ENCODE measurements at places on chromosomes 5 and 9. TPM values are rescaled to one million over a fixed set of nuclear protein-coding genes. Genes with fewer than 3 reads are reported as not detected.

DNA sequence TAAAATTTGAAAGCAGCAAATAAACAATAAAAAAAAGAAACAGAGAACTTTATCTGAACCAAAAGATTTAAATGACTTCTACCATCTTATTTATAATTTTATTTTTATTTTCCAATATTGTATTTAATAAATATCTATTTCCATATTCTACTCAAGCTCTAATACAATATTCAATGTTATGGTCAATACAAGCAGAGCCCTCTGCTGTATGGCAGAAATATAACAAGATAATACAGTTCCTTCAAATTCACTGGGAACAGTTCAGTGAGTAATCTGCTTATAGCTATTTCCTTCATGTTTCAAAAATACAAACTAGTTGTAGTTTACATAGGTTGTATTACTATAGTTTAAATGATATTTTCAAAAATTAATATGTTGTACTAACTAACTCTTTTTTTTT, 332.7 kb downstream of the PRDM9 start:
- no peak for DNase-seq

GRCh38 chr9:37995961-37996818, 72.8 kb downstream of the SHB start:
- DNase-seq, result no peak

DNA sequence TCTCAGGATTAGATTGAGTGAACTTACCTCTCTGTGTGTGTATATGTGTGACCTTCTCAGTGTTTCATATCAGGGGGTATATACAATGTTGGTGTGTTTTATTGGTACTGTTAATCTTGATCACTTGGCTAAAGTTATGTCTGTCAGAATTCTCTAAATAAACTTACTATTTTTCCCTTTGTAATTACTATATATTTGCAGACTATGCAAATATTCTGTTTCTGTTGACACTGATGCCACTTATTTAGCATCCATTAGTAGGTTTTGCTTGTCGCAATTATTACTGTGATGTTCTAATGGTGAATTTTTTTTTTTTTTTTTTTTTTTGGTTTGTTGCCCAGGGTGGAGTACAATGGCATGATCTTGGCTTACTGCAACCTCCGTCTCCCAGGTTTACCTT, 42.9 kb upstream of the NR5A1 start:
- no peak for DNase-seq

DNA sequence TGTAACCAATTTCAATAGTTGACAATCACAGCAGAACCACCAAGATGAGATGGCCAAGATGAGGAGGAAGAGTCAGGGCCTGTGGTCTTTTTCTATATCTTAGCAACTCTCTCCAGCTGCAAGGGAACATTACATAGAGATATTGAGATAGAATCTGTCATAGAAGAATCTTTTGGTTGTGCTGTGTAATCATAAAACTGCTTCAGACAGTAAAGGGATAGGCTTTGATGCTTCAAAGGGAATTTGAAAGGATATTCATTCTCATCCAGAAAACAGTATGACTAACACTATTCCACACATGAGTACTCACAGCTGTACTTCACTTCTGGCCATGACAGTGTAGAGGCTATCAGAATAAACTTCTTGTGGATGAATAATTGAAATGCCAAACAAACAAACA, 145.9 kb downstream of the YIPF5 start:
- DNase-seq, result no peak

DNA sequence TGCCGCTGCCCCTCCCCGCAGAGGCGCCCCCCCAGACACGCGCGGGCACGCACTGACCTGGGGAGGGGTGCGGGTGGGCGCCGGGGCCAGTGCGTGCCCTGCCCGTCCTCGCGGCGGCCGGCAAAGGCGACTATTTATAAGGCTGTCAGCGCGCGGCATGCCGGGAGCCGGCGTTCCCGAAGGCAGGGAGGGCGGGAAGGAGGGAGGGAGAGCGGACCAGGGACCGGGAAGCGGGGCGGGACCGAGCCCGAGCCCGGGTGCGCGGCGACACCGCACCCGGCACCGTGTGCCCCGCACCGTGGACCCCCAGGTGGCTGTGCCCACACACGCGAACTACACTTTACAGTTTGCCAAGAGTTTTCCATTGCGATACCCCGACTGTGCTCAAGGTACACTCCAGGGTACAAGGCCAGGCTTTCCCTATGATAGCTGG, at the start of gene AK1:
AK1 (minus strand) TSS at position 110 of the 433 bp plus-strand sequence. CDS start 3,058 bp downstream, outside the sequence.
- peak; percentile 66 for DNase-seq

DNA sequence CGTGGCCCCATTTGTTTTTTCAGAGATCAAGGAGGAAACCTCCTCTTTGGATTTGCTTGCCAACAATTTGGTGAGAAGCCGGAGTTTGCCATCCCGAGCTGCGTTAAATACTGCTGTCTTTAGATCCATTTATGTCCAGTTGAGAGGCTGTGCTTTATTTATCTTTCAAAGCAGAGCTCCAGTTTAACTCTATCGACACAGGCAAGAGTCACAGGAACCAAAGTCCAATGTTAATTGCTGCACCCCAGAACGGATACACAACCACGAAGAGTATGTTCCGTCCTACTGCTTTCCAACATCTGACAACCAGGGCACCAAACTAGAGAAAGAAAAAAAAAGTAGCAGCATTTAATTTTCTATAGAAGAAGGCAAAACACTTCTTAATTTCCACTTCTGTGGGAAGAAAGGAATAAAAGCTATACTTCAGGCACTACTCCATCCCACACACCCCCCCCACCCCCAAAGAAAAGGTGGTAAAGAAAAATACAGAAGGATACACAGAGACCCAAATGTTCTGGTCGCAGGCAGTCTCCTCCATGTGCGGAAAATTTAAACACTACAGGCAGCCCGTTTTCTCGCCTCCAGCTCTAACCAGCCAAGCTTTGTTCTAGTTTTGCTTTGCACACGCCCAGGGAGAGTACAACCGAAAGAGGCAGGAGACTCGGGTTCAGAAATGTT, 1.1 kb downstream of the FEM1C start:
- peak; percentile 54 for DNase-seq

DNA sequence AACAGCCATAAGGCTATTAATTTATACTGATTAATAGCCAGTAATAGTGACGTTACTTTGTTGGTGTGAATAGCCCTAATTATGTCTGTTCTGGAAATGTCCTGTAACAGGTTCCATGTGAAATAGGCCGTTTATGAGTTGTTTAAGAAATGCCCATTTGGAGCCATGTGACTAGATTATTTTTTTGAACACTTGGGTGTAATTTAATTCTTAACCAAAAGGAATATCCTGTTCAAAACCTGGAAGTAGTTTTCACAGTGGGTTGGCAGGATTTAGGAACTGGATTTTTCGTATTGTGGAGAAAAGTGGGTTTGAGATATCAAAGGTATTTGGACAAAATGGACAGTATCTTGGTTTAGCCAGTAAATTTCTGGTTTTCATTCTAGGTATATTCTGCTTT, 1.3 kb downstream of the TENT2 start:
- no peak for DNase-seq

GRCh38 chr5:178496214-178496613, 94.0 kb downstream of the COL23A1 start:
- no peak for DNase-seq

DNA sequence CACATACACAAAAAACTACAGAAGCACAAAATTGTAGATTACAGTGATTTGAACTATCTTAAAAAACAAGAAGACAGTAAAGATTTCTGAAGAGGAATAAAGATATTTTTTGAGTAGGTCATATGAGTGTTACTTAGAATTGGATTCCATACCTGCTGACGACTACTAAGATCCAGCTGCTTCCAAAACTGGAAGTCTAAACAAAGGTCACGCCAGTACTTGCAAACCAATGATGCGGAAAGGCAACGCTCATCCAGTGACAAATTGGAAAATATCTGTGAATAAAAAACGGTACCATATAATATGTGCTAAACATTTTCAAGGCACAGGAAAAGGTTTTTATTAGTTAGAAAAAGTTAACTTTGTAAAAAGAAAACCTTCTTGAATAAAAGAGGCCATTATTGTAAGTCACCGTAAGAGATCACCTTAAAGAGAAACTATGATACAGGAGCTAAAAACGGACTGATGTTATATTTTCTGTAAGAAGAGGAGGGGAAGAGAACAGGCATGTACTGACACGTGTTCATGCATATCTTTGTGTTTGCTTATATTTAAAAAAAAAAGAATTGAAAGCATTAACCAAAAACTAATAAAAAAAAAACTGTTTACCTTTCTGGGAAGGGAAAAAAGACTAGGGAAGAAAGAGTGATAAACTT, 14.1 kb downstream of the FBXL17 start:
- no peak for DNase-seq

Gene SLC4A9
- not detected for total RNA-seq

Gene ZCCHC9
- total RNA-seq, result 25.0 TPM

Gene NEUROG1
- total RNA-seq, result not detected

Gene NMUR2
- not detected for total RNA-seq

Data from RPMI7951 (cell line).